Amniotic stem cell (primary cell): ENCODE measurements at places on chromosomes 7 and 10.

- DNase-seq, result no peak
Observed at GRCh38 chr10:61860964-61861758, 40.3 kb upstream of the ARID5B start.

DNA sequence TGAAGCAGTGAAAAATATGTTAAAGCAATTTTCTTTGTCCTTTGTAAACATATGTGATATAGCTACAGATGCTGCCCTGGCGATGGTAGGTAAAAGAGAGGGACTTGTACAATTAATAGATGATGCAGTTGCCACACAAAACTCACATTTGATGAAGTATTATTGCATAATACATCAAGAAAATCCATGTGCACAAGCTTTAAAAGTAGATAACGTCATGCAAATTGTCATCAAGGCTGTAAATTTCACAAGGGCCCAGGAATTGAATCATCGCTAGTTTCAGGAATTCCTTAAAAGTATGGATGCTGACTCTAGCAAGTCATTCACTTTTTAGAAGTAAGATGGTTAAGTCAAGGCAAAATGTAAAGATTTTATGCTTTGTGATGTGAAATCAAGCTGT, 10.0 kb downstream of the CYP3A5 start:
- DNase-seq, result no peak

DNA sequence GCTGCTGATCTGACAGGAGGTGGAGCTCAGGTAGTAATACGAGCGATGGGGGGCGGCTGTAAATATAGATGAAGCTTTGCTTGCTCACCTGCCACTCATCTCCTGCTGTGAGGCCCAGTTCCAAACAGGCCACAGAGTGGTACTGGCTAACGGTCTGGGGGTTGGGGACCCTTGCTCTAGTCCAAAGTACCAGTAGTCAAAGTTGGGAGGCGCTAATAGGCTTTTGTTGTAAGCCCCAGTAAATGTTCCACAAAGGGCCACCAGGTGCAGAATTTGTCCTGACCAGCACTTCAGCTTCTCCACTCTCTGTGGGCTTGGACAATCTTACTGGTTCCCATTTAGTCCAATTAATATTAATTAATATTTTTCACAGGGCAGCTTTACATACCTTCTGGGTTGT, 206.6 kb downstream of the ACTR3B start:
- no peak for DNase-seq

GRCh38 chr7:20624666-20625385, 9.4 kb downstream of the ABCB5 start:
- DNase-seq, result no peak

DNA sequence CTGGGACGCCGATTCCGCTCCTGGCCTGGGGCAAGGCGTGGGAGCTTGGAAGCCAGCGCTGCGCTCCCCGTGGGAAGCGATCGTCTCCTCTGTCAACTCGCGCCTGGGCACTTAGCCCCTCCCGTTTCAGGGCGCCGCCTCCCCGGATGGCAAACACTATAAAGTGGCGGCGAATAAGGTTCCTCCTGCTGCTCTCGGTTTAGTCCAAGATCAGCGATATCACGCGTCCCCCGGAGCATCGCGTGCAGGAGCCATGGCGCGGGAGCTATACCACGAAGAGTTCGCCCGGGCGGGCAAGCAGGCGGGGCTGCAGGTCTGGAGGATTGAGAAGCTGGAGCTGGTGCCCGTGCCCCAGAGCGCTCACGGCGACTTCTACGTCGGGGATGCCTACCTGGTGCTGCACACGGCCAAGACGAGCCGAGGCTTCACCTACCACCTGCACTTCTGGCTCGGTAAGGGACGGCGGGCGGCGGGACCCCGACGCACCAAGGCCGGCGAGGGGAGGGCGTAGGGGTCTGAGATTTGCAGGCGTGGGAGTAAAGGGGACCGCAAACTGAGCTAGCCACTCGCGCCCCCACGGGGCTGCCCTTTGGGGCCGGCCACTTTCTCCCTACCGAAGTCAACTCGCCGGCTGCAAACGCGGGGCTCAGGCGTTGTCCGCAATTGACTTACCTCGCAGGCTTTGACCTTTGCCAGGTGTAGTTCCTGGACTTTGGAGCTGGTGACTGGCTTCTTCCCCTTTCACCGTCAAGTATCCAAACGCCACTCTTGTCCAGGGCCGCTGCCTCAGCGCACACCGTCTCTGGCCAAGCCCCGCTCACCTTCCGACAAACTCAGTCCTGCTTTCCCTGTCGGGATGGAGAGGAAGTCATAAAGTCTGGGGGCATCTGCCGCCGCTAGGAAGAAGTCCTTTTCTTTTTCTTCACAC, at the start of gene SCIN:
SCIN (plus strand) TSS at position 187 of the 928 bp plus-strand sequence; CDS start at position 254, 67 bp downstream.
- peak; percentile 66 for DNase-seq

DNA sequence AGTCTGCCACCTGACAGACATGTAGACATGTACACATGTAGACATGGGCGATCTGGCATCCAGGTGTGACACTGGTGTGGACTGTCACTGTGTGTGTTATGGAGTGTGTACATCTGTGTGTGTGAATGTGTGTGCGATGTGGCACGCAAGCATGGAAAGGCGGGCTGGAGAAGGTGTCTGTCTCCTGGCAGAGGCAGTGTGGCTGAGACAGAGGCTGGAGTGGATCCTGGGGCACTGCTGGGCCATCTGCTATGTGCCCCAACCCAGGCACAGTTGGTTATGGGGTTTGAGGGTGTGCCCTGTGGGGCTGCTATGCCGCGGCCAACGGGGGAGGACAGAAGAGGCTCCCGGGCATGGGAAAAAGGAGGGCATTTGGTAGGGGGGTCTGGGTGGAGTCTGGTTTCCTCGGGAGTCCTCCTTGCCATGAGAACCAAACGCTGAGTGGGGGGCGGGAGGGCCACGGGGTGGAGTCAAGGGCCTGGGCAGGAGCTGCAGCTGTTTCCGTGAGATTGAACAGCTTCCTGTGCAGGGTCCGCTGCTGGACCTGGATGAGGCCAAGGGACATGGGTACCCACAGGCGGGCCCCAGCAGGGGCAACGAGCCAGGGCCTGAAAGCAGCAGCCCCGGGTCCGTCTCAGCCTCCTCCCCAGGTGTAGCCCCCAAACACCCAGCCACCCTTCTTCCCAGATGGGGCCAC, 1.3 kb downstream of the ELN start:
- DNase-seq, result no peak

DNA sequence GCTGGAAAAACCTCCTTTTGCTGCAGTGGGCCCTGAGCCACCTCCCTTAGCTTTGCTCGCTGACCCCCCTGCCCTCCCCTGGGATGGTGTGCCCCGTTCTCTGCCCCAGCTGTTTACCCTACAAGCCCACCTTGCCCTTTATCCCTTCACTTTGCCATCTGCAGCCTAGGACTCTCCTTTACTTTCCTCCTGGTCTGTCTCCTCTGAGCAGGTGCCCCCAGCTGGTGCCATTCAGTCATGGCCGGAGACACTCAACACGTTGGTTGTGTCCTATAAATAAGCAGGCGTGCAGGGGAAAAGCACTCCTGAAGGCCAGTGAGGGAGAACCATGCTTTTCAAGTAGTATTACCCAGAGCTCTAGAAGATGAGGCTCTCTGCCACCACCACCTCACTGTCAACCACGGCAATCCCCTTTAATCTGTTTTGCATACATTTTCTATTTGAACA, 6.1 kb downstream of the RASSF4 start:
- DNase-seq, result no peak

- no peak for DNase-seq
Observed at GRCh38 chr7:82210416-82211184, 233.0 kb downstream of the CACNA2D1 start.

- DNase-seq, result no peak
Observed at GRCh38 chr10:14904316-14904732, 25.7 kb downstream of the SUV39H2 start.

DNA sequence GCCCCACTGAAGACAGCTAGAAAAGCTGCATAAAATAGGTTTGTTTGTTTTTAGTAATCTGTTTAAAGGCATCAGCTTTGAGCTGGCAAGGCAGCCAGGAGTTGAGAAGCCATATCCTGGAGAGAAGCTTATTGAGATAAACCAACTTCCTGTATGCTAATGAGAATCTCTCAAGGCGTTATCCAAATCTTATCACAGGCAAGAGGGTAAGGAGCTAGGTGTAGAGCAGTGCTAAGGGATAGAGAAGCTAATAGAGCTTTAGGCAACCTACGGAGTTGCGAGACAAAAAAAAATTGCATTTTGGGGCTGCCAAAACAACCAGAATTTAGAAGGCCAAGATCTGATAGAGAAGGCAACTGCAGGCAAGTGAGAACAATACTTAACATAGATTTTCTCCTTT, 641.6 kb downstream of the SH2D4B start:
- no peak for DNase-seq

- no peak for DNase-seq
Observed at GRCh38 chr10:25049966-25050365, 33.6 kb downstream of the THNSL1 start.

GRCh38 chr10:67868132-67868531, 16.3 kb upstream of the SIRT1 start:
- no peak for DNase-seq

DNA sequence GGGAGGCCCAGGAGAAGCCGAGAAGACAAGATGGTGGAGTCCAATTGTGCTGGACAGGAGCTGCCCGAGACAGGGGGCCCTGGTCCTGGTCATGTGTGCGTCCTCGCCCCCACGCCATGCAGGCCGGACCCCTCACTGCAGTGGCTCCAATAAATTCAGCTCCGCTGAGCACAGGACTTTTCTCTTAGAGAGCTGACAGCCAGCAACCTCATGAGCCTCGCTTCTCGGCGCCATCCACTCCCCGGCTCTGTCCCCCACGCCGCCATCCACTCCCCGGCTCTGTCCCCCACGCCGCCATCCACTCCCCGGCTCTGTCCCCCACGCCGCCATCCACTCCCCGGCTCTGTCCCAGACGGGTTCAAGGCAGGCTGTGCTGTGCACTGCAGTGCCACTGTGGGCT, 2.8 kb upstream of the UTF1 start:
- DNase-seq, result no peak

GRCh38 chr7:141389140-141389796, 161.9 kb upstream of the AGK start:
- DNase-seq, result no peak

DNA sequence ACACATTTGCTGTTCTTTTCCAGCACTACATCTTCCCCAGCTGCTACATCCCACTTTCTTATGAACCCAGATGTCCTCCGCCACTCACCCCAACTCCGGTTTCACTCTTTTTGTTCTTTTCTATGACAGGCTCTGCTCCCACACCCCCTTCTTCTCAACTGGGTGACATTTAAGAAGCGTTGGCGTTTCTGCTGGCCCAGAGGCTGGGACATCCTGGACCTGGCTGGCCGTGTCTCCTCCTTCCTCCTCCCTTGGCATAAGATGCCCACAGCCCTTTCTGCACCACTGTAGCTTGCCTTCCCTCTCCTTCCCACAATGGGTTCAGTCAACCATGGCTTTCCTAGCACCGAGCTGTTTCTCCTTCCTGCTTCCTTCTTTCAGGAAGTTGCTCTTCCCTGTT, 9.4 kb upstream of the CALML5 start:
- DNase-seq, result no peak

DNA sequence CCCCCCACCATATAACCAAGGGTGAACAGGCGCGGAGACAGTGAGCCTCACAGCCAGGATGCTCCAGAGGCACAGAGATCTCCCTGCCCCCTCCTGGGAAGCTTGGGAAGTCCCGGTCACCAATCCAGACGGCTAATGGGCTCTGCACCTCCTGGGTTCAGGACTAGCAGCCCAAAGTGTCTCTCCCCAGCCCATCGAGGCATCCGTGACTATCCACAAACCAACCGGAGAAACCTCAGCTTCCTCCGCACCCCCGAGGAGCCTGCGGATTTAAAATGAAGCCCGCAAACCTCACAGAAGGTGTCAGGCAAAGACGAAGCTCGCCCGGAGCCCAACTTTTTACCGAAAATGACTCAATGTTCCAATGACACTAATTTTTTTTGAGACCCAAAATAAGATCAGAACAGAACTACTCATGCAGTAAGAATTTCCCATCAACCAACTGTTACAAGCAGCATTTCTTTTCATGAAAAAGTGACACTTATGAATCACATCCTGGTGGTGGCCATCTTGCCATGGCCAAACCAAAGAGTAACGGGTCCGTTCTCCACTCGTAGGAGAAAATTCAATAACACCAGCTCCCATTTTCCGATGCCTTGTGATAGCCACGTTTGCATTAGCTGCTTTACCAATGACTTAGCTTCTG, 6.0 kb downstream of the PDGFA start:
- DNase-seq, result no peak

DNA sequence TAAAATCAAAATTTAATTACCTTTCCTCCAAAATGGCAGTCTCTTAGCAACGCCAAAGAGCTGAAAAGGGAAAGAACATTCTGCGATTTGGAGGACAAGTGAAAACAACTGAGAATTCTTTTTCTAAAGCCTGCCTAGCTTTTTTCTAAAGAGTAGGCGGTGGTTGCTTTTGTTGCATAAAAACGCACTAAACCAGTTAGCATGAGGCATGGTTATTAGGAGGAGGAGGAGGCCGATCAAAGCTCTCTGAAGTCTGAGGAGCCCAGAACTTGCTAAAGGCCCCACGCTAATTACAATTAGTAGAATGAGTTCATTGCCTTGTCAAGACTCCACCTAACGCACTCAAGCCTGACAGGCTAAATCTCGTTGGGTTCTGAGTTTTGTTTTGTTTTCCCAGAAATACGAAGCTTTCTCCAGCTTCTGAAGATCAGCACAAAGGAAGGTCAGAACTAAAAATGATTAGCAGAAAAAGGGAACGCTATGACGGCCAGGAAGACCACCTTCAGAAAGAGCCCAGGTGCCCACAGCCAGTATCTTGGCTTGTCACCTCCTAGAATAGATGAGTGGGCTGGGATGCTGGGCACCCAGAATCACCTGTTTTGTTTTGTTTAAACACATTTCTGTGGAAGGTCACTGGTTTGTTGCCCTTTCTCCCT, 72.0 kb downstream of the FGFR2 start:
- no peak for DNase-seq

GRCh38 chr7:118179191-118179590, 4.8 kb upstream of the LSM8 start:
- no peak for DNase-seq

DNA sequence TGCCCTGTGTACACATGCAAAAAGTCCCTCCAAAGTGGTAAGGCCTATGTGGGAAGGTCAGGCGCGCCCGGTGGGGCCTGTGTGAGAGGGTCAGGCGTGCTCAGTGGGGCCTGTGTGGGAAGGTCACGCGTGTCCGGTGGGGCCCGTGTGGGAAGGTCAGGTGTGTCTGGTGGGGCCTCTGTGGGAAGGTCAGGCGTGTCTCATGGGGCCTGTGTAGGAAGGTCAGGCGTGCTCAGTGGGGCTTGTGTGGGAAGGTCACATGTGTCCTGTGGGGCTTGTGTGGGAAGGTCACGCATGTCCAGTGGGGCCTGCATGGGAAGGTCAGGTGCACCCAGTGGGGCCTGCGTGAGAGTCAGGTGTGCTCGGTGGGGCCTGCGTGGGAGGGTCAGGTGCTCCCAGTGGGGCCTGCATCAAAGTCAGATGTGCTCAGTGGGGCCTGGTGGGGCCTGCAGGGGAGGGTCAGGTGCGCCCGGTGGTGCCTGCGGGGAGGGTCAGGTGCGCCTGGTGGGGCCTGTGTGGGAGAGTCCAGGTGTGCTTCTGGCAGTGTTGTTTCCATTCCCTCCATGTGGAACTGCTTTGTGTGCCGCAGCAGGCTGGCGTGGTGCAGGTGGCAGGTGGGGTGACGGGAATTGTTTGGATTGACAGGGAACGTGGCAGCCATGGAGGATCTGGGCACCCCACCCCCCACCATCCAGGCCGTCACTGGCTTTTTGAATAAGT, 15.4 kb downstream of the LRRC27 start:
- no peak for DNase-seq

GRCh38 chr7:156612930-156613329, 27.6 kb upstream of the RNF32 start:
- DNase-seq, result no peak

- no peak for DNase-seq
Observed at GRCh38 chr10:121159670-121160069, 308.5 kb downstream of the WDR11 start.
